ENCODE measurements at places on chromosomes 2 and 18.

GRCh38 chr2:182816866-182817265 lies 49.6 kb downstream of the FRZB start:
- H3K27me3 ChIP-seq: peaks cover 7% of the 10 kb centered on the region
- H3K36me3 ChIP-seq: no peaks in the 10 kb centered on the region
- H3K4me1 ChIP-seq: no peaks in the 10 kb centered on the region
- DNase-seq: no peak
- no peak overlapping the region for H3K27ac ChIP-seq
- no peak overlapping the region for H3K4me3 ChIP-seq

DNA sequence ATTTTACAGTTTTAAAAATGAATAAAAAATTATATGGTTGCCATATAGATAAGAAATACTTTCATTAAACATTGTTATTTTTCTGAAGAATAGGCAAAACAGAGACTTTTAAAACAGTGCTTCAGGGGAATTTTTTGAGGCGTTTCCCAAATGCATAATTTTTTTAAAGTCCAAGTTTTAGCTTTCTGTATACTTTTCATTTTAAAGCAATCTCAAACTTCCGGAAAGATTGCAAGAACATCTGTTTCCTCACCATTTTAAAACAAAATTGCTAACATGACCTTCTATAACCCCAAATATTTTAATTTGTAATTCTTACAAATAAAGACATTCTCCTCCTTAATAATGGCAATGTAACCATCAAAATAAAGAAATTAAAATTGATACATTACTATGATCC lies 15.1 kb upstream of the MBD2 start:
- no peak overlapping the region for H3K27ac ChIP-seq
- peaks cover 2% of the 10 kb centered on the region for H3K27me3 ChIP-seq
- no peaks in the 10 kb centered on the region for H3K4me1 ChIP-seq

DNA sequence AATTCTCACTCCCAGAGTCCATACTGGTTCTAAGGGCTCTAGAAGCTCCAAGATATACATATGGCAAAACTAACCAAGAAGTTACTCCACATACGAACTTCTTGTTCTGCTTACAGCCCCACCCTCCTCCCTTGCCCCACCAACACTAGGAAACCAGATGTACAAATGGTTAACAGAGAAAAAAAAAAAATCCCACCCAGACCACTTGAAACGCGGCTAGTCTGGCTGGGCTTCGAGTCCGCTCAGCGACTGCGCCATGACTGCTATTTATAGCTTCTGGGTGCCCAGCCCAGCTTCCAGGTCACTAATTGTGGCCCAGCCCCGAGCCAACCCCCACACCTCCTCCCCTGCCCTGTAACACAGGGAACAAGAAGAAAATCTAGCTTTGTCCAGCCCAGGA lies 47.0 kb upstream of the IHH start:
- no peak overlapping the region for H3K4me3 ChIP-seq
- H3K36me3 ChIP-seq: no peaks in the 10 kb centered on the region
- H3K27ac ChIP-seq: no peak overlapping the region
- DNase-seq: no peak

- H3K36me3 ChIP-seq: no peaks in the 10 kb centered on the region
- no peaks in the 10 kb centered on the region for H3K27me3 ChIP-seq
- H3K4me3 ChIP-seq: no peak overlapping the region
These were observed 147.1 kb downstream of the CCBE1 start for GRCh38 chr18:59550174-59550516.

- H3K27me3 ChIP-seq: no peaks in the 10 kb centered on the region
- no peaks in the 10 kb centered on the region for H3K36me3 ChIP-seq
- no peak for DNase-seq
- no peak overlapping the region for H3K27ac ChIP-seq
These were observed 128.7 kb downstream of the TXNL1 start for GRCh38 chr18:56509656-56510055.
